Left ventricle myocardium superior (tissue), 1 donor: ENCODE measurements at places on chromosomes 6 and 20. TPM values are rescaled to one million over a fixed set of nuclear protein-coding genes. Genes with fewer than 3 reads are reported as not detected.

DNA sequence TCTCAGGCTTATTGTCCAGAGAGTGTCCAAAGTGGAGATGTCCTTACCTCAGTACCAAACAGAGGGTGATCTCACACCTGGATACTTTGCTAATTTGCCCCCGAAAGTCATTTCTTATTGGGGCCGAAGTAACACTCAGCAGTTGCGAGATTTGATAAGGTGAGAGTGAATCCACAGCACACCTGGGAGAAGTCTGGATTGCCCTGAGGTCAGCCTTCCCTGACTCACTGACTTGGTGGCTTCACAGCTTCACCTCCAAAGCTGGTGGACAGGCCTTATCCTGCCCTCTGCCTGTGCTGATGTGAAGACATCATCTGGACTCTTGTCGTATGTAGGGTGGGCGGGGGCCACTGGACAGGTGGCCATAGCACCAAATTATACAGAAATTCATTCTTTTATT lies 101.9 kb upstream of the ARMC2 start:
- DNase-seq = no peak

- no peak for DNase-seq
Measured at GRCh38 chr6:153595903-153596302, 443.1 kb upstream of the OPRM1 start.

GRCh38 chr20:47758517-47759450 lies 26.5 kb downstream of the SULF2 start:
- DNase-seq = no peak

The RCAN2 gene
- 254 TPM for total RNA-seq

- no peak for DNase-seq
Measured at GRCh38 chr6:131995917-131996316, 44.7 kb upstream of the CCN2 start.

The OR12D3 gene
- not detected for total RNA-seq

The CRIP3 gene
- total RNA-seq = 6.6 TPM

The RSPH4A gene
- 0.17 TPM for total RNA-seq

DNA sequence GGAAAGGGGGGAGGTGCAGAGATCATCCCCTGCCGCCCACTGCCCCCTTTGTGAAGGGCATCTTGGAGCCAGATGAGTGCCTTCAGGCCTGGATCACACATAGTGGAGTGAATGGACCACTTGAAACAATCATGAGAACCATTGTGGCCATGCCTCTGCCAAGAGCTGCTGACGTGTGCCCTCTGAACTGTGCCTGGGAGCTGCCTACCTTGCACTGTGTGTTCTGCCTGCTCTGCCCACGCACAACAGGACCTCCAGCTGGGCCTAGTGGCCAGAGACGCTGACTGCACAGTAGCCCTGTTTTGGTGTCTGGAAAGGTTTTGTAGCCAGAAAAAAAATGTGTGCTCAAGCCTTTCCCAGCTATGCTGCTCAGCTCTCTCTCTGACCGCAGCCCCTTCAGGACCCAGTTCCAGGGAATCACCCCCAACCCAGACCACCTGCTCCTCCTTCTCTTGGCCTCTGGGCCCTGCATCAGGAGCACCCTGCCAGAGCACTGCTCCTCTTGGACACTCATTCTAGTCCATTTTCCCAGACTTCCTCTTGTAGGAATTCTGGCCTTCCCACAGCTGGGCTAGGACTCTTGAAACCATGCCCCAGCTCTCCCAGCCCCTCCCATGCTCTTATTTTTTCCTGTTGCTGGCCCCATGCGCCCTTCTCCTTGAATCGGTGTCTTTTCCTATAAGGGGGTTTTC lies 1.6 kb upstream of the ADIG start:
- peak; percentile 69 for DNase-seq

GRCh38 chr20:63072991-63073737 lies 66.4 kb upstream of the BHLHE23 start:
- DNase-seq = peak; percentile 11

GRCh38 chr20:57398231-57398821 lies 7.1 kb downstream of the RBM38 start:
- peak; percentile 67 for DNase-seq

- DNase-seq = no peak
Measured at GRCh38 chr20:49591217-49591865, 23.4 kb upstream of the PTGIS start.

The OOEP gene
- total RNA-seq = 0.45 TPM

- DNase-seq = no peak
Measured at GRCh38 chr20:44033344-44033743, 118.7 kb downstream of the TOX2 start.

DNA sequence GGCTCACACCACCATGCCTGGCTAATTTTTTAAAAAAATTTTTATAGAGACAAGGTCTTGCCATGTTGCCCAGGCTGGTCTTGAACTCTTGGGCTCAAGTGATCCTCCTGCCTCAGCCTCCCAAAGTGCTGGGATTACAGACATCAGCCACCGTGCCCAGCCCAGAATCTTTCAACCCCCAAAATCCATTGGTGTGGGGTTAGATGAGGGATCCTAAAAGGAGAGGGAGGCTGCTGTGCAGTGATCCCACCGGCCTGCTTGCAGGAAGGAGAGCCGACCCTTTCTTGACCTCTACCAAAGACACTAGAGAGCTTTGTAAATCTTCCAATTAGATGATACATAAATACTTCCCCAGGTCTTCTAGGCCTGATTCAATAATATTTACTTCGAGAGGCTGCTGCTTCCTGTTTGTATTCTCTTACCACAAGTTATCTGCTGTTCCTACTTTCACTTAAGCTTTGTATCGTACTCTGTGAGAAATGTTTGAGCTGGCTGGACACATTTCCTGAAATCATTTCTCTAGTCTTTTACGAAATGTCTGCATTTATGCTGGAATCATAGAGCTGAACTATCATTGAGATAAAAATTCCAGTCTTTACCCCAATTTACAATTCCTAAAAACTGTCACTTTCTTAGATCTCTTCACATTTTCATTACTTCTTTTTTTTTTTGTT lies 49.3 kb upstream of the IER3 start:
- no peak for DNase-seq

The LPA gene
- not detected for total RNA-seq

DNA sequence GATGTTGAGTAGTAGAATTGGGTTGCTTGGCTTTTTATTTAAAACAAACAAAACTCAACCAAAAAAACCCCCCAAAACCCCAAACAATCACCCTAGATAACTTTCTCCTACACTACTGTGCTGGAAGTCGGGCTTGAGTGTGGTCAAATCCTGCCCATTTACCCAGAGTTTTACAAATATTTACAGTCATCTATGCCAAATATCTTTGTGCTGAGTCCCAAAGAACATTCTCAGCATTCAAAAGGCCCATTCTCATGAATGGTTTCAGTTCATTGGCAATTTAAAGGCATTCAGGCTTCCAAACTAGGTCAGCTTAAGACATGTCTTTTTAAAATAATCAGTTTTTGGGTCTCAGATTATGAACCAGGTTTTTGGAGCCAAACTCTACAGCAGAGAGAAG lies 1.8 kb downstream of the RNF144B start:
- DNase-seq = no peak

DNA sequence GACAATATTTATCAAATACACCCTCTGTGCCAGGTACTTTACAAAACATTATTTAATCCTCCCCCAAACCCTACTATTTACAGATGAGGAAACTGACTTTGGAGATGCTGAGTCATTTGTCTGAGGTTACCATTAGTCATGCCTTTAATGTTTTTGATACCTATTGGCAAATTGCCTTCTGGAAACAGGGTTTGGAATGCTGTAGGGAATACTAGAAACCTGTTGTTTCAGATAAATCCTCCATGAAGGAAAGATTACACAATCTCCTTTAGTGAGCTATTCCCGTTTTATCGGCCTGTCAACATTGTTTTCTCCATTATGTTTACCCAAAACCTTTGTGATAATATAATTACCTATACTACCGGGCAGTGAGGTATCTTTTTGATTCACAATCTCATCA lies 93.6 kb upstream of the ADGRF1 start:
- DNase-seq = no peak

- DNase-seq = no peak
Measured at GRCh38 chr6:75855052-75855451, 106.0 kb downstream of the MYO6 start.

The ASIP gene
- 9.5 TPM for total RNA-seq

GRCh38 chr6:145086197-145086596 lies 649.1 kb downstream of the EPM2A start:
- peak; percentile 27 for DNase-seq

DNA sequence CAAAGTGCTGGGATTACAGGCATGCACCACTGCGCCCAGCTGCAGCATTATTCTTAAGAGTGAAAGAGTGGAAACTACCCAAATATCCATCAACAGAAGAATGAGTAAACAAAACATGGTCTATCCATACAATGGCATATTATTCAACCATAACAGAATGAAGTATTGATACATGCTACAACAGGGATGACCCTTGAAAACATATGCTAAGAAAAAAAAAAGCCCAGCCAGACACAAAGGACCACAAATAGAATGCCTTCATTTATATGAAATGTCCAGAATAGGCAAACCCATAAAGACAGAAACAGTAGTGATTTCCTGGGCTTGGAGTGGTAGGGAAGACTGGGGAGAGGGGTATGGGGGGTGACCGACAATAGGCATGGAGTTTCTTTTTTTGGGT lies 7.1 kb downstream of the TUBB2B start:
- DNase-seq = no peak

The MAP3K5 gene
- 38.5 TPM for total RNA-seq

- DNase-seq = no peak
Measured at GRCh38 chr6:40362859-40363258, 224.3 kb downstream of the LRFN2 start.

- DNase-seq = no peak
Measured at GRCh38 chr6:30837870-30838269, 46.4 kb upstream of the DDR1 start.

DNA sequence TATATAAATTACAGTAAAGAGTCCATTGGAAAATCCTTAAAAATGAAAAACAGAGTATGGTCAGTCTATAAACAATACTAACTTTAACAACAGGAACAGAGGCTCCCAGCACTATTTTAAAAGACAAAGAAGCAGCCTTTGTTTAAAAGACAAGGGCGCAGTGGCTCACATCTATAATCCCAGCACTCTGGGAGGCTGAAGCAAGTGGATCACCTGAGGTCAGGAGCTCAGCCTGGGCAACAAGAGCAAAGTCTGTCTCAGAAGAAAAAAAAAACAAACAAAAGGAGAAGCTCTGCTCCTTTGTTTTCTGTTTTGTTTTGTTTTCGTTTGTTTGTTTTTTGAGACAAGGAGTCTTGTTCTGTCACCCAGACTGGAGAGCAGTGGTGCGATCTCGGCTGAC lies 89.4 kb downstream of the DTNBP1 start:
- DNase-seq = no peak

GRCh38 chr6:30601436-30601814 lies 15.6 kb downstream of the PPP1R10 start:
- no peak for DNase-seq

DNA sequence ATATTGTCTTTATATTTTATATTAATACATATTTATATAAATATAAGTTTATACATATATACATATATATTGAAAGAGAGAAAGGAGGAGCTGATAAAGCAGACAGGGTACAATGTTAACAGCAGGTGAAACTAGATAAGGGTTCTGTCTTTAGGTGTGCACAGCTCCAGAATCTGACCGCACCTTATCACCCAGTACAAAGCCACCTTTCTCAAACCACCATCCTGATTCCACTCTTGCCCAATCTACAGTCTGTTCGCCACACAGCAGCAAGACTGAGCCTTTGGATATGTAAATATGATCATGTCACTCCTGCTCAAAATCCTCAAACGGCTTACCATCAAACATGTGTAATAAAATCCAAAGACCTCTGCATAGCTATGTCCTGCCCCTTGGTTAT lies 34.7 kb upstream of the ASCC3 start:
- DNase-seq = no peak

DNA sequence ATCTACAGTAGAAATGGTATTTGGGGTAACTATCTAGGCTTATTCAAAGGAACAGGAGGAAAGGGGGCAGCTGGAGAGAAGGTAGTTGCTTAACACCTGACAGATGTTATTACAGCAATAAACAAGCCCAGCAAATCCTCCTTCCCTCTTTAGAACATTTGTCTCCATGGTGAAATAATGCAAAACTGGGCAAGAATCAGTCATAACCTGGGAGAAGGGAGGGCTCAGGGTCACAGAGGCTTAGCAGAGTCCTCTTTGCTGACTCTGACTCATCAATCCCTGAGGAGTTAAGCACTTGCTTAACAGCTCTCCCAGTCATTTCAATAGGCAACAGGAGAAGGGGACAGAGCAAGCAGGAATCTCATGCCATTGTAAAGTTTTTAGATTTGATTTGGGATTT lies 230.3 kb downstream of the IBTK start:
- no peak for DNase-seq

- DNase-seq = no peak
Measured at GRCh38 chr20:2118783-2119182, 17.2 kb downstream of the STK35 start.

The SAMD3 gene
- total RNA-seq = 0.32 TPM

The MPC1 gene
- 411 TPM for total RNA-seq

- DNase-seq = no peak
Measured at GRCh38 chr20:34883087-34883688, 6.8 kb downstream of the ACSS2 start.

- DNase-seq = no peak
Measured at GRCh38 chr20:11682285-11682684, 235.4 kb upstream of the BTBD3 start.

- no peak for DNase-seq
Measured at GRCh38 chr6:143401636-143402370, 48.7 kb downstream of the ADAT2 start.

The GPLD1 gene
- 1.1 TPM for total RNA-seq

The PNPLA1 gene
- not detected for total RNA-seq

DNA sequence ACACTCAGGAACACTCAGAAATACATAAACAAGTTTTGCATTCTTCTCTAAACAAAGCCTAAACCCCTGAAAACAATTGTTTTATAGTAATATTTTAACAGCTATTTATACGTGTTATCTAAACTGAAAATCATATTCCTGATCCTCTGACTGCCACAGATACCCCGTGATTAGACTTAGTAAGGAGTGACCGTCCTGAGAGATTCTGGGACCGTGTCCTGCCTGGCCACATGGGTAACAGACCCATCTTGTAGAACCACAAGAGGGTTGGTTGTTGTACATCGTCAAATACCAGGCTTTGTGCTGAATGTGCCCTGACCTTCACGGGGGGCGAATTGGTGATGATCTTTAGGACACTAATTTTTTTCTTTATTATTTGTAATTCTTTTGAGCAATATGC lies 214.4 kb downstream of the TMEM242 start:
- DNase-seq = no peak

- no peak for DNase-seq
Measured at GRCh38 chr20:56229812-56230211, 18.7 kb upstream of the MC3R start.

The ZBTB46 gene
- 13.1 TPM for total RNA-seq

GRCh38 chr20:25281541-25281991 lies 33.7 kb downstream of the PYGB start:
- DNase-seq = peak; percentile 30

- DNase-seq = no peak
Measured at GRCh38 chr20:11214256-11214840, 540.5 kb upstream of the JAG1 start.

The PIGU gene
- 14.5 TPM for total RNA-seq

DNA sequence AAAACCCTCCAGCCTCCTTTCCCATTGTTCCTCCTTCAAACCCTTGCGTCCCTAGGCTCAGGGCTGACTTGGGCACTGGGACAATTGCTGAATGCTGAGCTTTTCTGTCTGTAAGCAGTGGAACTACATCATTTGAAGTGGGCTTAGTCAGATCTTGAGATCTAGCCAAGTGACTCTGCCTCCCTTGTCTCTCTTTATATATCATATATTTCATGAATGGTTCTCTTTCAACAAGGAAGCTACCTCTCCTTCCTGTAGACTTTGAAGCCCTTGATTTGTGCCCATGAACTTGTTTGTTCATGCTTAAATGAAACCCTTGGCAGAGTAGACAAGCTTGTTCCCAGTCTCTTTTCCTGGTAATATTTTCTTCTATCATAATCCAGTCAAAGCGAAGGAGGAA lies 60.0 kb upstream of the KIF13A start:
- DNase-seq = no peak

The DAAM2 gene
- total RNA-seq = 16.1 TPM
